Cortex of kidney (tissue), 1 donor: ENCODE measurements at places on chromosomes 6 and 20.

DNA sequence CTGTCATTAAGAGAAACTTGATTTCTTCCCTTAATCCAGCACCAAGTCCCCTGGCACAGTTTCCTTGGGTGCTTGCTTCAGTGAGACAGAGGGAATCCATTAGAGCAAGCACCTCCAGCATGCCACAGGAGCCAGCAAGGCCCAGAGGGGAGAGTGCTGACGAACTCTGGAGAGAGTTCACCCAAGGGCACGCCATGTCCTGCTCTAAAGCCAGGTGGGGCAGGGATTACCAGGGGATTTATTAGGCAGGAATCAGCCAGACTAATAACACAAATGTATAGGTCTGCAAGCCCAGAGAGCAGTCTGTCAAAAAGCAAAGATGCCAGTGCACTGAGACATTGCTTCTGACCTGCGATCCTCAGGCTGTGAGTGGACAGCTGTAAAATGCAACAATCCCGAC lies 155.4 kb upstream of the SYNDIG1 start:
- DNase-seq, result no peak

- DNase-seq, result no peak
Measured at GRCh38 chr6:43770372-43771209, 580 bp downstream of the VEGFA start.

DNA sequence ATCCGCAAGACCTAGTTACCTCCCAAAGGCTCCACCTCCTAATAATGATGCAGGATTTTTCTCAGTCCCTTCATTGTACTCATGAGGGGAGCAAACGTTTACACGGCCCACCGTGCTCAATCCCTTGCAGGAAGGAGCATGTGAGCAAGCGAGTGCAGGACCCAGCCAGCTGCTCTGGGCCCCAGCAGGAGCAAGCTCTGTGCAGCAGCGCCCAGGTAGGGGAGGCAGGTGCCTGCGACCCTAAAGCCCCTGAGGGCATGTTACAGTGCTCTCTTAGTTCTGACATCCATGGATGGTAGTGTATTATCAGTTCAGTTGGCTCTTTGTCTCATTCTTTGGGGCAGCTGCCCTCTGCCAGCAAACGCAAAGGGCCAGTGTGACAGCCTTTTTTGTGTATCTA lies 143.4 kb downstream of the TBXT start:
- DNase-seq, result no peak

DNA sequence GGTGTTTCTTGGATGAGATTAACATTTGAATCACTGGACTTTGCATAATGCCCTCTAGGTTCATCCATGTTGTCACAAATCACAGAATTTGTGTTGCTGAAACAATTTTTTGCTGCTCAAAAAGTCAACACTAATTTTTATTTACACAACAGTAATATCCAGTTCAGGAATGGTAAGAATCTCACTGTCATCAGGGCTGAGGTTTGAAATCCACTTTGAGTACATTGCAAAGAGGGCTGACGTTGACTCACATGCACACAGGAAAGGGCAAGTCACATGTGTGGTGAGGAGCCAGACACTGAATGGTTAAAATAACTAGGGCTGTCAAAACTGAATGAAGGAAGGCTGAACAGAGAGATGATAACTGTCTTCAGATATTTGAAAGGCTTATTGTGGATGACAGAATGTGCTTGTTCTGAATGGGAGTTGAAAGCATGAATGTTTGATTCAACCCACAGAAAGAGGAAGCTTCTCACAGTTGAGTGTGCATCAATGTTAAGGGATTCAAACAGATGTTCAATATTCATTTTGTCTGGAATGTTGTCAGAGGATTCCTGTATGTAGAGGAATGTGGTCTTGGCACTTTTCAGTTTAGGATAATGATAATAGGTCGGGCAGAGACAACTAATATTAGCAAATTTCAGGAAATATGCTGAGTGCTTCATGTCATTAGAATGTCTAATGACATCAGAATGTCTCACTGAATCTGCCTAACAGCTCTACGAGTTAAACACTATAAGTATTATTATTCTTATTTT lies 3.6 kb upstream of the ADGRG6 start:
- DNase-seq, result no peak

DNA sequence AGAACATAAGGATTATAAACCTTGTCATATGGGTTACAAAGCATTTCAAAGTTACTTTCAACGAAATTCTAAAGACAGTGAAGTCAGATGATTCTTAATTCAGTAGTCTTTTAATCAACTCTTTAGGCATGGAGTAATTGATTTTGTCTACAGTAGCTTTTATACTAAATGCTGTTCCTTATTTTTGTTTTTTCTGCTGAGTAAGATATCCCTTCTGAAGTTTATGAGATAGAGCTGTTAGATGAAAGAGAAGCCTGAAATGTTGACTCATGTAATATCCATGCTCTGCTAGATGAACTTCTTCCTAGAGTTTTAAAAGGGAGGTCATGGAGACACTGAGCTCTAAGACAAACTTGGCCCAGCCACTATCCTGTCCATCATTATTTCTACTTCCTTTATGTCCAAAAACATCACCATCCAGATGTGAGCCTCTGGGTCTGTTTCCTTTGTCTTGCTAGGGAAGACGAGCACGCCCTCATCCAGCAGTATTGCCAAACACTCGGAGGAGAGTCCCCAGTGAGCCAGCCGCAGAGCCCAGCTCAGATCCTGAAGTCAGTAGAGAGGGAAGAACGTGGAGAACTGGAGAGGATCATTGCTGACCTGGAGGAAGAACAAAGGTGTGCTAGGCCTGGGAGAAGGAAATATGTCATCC lies 550.3 kb downstream of the UTRN start:
- no peak for DNase-seq

DNA sequence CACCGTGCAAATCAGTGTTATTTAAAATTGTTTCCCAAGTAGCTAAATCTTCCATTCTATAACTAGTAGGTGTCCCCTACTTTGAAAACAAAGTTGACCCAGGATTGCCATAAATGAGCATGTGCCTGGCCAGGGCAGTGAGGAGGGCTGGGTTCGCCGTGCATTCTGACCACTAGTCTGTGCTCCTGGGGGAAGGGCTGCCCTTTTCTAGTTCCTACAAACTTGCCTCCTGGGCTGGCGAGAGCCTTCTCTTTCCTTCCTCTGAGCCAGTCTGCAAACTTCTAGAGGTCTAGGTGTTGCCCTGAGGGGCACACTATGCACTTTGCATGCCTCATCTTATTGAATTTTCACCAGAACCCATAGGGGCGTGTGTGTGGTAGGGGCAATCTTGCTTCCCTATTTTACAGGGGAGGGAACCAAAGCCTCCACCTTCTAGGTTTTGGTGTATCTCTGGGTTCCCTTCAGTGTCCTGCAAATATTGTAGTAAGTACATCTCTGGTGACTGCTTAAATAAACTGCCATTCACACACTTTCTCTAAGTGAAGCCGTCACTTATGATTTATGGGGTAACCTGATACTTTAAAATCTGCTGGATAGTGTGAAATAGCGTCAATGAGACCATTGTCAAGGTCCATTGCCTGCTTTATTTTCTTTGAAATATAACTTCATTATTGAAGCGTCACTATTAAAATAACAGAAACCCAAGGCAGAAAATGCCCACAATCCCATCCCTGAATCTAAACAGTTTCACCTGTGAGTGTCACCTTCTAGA lies 42.2 kb downstream of the CDH26 start:
- no peak for DNase-seq

- no peak for DNase-seq
Measured at GRCh38 chr6:130212215-130212874, 10.4 kb downstream of the SAMD3 start.

- DNase-seq, result no peak
Measured at GRCh38 chr6:40809627-40810026, 222.5 kb upstream of the LRFN2 start.

GRCh38 chr6:123524781-123525180 lies 112.0 kb downstream of the TRDN start:
- no peak for DNase-seq

DNA sequence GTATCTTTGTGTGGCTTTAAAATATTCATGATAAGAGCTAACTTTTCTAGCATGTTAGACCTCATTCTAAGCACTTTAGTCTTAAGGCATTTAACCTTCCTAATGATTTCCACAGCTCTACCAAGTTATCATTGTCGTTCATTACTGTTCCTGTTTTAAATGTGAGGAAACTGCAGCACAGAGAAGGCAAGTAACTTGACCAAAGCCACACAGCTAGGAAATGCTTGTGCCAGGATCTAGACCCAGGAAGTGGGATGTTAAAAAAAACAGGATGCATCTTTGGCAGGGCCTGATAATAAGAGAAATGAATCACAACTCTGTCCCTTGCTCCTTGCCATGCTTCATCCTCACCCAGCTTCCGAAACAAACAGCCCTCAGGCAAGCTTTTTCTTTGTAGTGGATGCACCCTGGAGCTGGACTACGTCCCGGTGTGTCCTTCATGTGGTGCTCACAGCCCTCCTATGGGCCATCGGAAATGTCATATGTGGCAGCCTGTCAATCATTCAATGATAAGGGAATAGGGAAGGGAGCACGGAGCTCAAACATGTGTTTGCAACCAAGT lies 196.9 kb upstream of the RREB1 start:
- DNase-seq, result no peak

- DNase-seq, result no peak
Measured at GRCh38 chr6:103784117-103784516, 1075.6 kb downstream of the HACE1 start.

DNA sequence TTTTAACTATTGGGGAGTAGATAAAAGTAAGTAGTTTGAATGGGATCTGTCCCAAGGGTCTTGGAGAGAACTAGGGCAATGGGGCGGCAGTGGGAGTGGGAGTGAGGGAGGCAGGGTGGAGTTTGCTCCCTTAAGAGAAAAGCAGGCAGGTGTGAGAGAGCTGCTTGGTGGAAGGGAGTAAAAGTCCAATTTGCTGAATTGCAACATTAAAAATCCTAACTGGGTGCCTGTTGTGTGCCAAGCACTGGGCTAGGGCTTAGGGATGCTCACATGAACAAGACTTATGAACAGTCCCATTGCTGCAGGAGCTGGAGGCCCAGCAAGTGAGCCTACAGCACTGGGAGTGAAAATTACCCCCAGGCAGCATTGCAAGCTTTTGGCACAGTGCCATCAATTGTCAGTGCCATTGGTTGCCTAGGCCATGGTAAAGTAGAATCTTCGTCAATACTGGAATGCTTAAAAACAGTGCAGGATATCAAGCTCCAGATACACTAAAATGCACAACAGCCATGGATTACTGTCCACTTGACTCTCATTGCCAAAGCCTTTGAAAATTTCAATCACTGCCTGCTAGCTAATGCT lies 277.7 kb upstream of the JARID2 start:
- DNase-seq, result no peak

GRCh38 chr6:92369309-92369708 lies 1050.0 kb downstream of the EPHA7 start:
- DNase-seq, result no peak

GRCh38 chr6:43938178-43939105 lies 168.4 kb downstream of the VEGFA start:
- DNase-seq, result no peak

DNA sequence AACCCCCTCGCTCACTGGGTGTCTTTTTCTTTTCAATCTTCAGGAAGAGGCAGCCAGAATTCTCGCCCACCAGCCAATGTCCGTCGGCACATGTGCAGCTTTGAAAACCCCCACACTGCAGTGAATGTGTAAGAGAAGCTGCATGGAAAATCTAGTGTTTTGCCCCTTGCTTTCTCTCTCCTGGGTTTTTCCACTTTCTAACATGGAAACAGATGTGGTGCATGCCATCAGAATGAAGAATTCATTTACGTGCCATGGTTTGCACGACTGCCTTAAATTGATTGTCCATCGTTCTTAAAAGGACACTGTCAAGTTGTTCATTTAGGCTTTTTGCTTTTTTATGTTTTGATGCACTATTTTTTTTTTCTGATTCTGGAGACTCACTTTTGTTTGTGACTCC lies 117.1 kb upstream of the RAB32 start:
- DNase-seq, result no peak

GRCh38 chr20:22407237-22408193 lies 176.9 kb downstream of the FOXA2 start:
- no peak for DNase-seq
